ENCODE measurements at places on chromosomes 4 and X.

DNA sequence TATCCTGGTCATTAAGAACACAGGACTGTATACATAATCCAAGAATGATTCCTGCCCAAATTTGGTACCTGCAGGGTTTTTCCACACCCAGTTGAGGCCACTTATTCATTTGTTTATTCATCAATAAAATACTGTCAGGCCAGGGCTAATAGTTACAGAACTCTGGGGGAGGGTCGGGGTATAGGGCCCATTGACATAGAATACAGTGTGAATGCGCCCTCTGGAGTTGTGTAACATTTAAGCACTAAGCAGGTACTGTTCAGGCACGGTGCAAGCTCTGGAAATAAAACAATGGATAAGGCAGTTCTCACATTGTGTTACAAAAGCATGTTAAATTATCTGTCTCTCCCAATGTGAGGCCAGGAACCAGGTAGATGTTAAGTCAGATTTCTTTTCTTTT lies 30.8 kb upstream of the LRBA start:
- no peak for DNase-seq

DNA sequence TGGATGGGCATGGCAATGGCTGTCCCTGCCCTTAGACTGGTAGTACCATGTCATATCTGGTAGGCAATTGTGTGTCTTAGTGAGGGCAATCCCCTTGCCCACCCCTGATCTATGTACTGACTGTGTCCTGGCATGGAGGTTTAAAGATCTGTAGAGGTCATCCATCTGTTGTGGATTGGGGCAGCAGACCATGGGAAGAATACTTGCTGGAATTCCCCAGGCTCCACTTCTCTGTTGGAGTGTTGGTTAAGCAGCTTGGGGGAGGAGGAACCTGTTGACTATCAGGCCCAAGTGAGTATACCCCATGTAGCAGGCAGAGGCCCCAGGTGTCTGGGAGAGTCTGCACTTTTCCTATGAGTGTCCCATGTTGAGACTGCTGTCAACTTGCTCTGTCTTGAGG lies 246.7 kb upstream of the DIPK2B start:
- DNase-seq: no peak

DNA sequence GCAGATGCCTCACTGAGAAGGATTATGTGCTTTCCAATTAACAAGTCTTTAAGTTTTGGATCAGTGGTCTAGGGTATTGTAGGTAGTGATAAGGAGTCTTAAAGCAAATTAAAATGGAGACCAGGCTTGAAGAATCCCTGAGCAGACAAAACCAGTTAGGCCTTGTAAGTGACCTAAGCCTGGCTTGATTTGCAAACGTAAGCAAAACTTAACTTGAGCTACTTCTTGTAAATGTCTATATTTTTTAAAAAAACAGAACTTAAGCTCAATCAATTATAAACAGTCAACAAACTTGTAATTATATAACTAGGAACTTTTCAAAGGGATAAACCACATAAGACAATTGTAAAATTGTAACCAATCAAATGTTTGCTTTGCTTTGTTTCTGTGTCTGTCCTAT lies 72.7 kb upstream of the NALF2 start:
- no peak for DNase-seq

GRCh38 chrX:68947882-68948605 lies 119.2 kb downstream of the EFNB1 start:
- no peak for DNase-seq

DNA sequence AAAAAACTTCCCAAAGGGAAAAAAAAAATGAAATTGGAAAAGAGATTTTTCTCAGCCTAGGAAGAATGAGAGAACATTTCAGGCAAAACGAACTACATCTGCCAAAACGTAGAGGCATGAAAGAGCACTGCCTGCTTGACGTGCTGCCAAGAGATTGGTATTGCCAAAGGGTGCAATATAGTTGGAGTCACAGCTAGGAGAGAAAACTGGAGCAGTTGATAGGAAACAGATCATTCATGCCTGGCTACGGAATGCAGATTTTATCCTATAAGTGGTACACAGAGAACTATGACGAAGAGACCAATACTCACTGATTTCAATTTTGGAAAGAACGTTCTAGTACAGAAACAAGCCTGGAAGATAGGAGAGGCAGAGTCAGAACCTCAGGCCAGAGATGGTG lies 68.4 kb upstream of the IQCM start:
- DNase-seq: no peak

GRCh38 chr4:89108091-89108490 lies 3.2 kb upstream of the TIGD2 start:
- no peak for DNase-seq

DNA sequence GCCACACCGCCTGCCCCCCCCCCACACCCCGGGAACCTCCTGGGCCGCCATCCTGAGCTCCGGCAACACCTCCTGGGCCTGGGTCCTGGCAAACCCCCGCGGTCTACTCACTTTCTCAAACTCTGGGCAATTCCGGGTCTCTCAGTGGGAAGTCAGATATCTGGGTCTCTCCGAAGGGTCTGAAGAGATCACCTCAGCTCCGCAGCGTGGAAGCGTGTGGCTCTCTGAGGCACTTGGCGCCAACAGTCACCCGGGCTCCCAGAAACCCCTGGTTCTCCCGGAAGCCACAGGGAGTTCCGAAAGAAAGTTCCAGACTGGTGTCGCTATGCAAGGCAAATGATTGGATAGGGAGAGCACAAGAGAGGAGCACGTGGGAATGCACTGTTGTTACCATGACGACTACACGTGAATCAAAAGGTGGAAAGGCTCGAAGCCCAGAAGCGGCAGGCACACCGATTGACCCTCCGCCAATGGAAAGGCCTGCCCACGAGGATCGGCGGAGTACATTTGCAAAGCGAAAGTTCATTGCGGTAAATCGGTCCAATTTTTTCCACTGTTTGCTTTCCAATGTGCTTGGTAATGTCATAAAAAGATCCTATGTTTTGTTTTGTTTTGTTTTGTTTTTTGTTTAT lies at the start of gene PNMA6E:
Gene PNMA6E (minus strand): TSS at position 218 of the 632 bp plus-strand sequence. CDS start 2,501 bp downstream, outside the sequence.
- no peak for DNase-seq
